IPS DF 19.7 (cell line): ENCODE measurements at places on chromosomes 11 and 22.

DNA sequence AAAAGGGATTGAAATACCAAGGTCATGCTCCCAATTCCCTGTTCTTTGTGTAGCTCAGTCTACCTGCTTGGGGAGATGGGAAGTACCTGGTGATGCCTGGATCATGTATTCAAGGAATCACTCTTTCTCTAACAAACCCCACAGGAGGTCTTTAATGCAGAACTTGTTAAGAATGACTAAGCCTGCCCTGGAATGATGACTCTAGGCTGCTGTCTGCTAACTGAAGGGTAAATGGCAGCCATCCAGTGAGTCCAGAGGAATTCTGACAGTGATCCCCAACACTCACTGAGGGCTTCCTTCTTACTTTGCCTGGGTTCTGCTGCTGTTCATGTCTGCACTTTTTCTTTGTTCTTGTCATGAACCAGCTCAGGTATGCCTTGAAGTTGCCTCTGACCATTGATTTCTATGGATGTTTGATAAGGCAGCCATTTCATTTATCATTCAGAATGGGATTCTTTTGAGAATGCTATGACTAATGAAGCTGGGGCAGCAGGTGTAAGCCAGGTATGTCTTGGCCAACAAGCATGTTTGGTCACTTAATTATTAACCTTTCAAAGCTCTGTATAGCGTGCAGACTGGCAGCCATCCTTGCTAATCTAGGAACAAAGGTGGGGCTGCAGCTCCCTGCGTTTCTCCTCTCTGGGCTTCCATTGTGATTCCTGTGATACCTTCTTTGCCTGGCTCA, 11.4 kb downstream of the PRSS23 start:
- DNase-seq = no peak

DNA sequence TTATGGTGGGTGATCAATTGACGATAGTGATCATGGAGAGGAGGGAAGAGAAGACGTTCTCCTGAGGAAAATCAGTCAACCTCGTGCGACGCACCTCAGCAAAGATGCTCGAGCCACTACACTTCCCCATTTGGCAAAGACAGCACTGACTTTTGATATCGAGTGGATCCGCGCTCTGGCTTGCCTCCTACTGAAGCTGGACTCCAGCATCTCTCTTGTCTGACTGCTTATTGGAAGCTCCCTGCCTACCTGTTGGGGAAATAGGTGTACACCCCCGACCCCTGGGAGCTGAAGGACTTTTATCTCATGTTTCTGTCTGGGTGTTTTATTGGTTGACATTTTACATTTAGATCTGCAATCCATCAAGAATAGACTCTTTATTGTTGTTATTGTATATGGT, 476.8 kb upstream of the B3GAT1 start:
- no peak for DNase-seq

DNA sequence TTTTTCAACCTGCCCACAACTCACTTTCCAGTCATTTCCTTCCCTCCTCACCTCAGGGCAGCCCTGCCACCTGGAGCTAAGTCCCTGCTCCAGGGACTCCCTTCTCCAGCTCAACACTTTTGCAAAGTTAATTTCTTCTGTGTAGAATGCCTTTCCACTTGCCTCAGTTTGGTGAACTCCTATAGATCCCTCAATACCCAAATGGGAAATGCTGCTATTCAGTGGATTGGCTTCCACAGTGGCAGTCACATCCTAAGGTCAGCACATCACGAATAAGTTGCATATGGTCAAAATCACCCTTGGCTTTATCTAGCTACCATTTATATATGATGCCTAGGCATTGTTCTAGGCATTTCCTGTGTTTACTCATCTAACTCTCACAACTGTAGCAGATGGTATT, 23.6 kb downstream of the GDPD5 start:
- no peak for DNase-seq

DNA sequence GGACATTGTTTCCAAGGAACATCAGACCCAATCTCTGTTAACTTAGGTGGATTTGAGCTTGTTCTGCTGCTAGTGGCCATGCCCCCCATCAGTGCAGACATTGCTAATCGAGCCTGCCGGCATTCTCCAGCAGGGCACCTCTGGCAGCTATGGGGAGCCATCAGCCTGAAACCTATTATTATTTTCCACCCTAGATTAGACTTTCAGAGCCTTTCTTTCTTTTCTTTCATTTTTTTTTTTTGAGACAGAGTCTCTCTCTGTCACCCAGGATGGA, 4.9 kb downstream of the CACNA1I start:
- no peak for DNase-seq

GRCh38 chr11:8480858-8481257, 113.2 kb downstream of the STK33 start:
- no peak for DNase-seq

DNA sequence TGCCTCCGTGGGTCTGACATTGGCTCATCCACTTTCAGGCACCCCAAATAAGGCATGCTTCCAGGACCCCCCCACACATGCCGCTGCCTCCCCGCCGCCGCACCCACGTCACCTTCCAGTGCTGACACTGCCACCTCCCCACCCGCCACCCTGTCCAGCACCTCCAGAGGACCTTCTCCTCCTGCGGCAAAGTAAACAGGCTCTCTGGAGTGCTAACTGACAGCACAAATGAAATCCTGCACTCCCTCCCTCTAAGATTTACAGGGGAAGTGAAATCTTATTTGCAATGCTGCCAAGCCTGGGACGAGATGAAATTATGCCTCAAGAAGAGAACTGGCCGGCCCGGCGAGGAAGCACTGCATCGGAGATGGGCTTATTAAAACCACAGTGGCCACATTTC, 35.3 kb downstream of the MACROD1 start:
- no peak for DNase-seq

- no peak for DNase-seq
Measured at GRCh38 chr11:108115500-108116140, 5.7 kb upstream of the ACAT1 start.

GRCh38 chr11:4539603-4540219, 5.3 kb upstream of the OR52M1 start:
- DNase-seq = no peak

- no peak for DNase-seq
Measured at GRCh38 chr11:17401841-17402240, 13.4 kb upstream of the KCNJ11 start.

DNA sequence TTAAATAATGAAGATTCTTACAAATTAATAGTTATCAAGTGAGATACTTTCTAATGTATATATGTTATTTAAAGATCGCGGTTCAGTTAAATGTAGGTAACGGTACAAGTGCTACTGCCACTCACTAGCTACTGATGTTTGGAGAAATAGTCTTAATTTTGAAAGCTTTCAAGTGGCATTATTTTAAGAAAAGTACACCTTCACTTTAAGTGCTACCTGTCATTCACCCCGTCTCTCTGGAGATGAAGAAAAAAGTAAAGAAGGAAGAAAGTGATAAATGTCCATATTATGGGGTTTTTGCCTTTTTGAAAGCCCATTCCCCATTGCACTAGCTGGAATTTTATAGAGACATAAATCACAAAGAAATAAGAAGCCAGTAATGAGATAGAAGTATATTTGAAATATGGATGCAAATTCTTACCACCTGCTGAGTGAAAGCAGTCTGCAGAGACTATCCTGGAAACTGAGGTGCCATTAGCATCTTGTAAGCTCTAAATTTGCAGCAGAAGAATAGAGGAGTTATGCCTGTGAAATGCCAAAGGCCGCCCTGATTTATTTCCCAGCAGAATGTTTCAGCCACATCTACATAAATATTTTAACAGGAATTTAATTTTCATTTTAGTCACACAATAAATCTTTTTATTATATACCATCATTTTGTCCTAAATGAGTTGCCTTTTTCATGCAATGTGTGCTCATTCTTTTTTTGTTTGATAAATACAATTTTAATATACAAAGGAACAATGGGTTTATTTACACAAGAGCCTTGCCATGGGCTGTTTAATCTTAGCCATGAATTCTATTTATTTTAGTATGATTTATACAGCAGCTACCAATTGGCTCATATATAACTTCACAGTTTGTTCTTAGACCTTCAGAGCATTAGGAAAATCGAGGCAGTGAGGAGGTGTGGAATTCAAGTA, 489.9 kb upstream of the RAG2 start:
- DNase-seq = no peak

- no peak for DNase-seq
Measured at GRCh38 chr22:28438183-28438768, 241.4 kb downstream of the TTC28 start.

DNA sequence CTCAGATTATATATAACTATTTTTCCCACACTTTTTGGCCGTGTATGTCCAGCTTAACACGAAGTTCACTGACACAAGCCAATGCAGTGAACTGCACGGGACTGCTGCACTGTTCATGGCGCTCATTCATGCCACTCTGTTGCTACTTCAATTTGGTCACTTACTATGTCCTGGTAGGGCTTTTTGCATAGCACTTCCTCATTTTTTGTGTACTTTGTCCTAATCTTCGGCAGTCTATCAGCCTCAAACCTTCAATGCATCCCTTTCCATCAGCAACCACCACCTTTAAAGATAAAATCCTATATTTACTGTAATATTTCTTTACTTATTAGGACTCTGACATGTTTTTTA, 18.7 kb upstream of the ARHGAP32 start:
- no peak for DNase-seq

DNA sequence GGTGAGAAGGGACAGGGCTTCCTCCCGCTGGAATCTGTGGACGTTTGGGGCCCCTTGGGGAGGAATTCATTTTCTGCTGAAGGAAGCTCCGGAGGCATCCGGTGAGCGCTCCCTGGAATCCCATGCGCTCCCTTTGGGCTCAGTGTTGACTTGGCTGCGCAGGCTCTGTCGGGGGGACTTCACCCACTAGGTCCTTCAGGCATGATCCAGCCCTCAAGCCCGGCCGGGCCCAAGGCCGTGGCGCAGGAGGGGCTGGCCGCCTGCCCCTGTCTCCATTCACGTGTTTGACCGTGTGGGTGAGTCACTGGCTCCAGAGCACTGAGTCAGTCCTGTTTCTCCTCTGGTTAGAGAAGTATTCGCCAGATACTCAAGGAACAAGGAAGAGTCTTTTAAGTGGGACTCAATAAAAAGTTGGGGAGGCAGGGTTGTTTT, 1.4 kb downstream of the CTTN start:
- DNase-seq = no peak

GRCh38 chr22:23533771-23534191, 46.3 kb downstream of the IGLL1 start:
- DNase-seq = peak; percentile 83

DNA sequence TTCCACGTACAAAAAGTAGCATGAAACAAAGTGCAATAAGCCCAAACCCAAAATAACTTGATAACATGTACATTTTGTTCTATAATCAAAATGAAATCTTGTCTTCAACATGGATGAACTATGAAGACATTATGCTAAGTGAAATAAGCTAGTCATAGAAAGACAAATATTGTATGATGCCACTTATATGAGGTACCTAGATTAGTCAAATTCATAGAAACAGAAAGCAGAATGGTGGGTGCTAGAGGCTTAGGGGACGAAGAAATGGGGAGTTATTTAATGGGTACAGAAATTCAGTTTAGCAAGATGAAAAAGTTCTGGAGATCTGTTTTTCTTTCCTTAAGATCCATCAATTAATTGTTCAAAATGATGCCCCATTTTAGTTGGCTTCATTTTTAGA, 7.5 kb downstream of the PGM2L1 start:
- DNase-seq = no peak

DNA sequence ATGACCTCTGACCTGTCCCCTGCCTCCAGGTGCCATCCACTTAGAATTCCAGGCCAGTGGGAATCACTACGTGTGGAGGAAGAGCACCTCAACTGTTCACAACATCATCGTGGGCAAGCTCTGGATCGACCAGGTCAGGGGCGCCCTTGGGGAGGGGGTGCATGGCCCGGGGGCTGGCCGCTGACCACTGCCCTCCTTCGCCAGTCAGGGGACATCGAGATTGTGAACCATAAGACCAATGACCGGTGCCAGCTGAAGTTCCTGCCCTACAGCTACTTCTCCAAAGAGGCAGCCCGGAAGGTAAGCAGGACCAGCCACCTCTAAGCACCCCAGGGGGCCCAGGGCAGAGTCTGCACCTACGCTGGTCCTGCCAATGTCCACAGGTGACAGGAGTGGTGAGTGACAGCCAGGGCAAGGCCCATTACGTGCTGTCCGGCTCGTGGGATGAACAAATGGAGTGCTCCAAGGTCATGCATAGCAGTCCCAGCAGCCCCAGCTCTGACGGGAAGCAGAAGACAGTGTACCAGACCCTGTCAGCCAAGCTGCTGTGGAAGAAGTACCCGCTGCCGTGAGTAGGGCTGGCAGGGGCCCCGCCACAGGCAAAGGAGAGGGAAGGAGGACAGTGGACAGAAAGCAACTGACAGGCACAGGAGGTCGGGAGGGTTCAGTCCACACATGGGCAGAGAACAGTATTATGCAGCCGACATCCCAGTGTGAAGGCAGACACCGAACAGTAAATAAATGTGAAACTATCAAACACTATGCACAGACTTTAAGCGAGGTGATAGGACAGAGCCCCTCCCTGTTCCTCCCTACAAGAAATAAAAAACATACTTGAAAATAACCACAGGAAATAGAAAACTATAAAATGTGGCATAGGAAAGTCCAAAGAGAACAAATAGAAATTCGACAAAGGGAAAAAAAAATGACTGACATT, 74.9 kb downstream of the MORC2 start:
- no peak for DNase-seq

DNA sequence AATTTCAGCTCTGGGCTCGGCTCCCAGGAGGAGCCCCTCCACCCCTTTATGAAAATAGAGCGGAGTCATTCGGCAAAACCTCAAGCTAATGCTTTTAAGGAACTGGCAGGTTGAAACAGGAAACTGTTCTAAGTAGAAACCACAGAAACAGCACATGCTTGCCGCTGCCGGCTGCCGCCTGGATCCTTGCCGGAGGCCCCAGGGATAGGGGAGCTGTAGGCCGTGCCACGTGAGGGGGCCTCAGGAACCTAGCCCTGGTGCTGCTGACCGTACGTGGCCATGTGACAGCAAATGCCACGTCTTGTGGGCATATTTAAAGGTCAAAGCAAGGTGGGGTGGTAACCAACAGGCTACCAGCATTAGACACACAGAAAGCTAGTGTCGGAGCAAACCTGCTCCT, 77.9 kb upstream of the TIMP3 start:
- no peak for DNase-seq

- no peak for DNase-seq
Measured at GRCh38 chr22:24427500-24428164, at the start of gene ADORA2A. ADORA2A (plus strand) TSS chr22:24427599; CDS start chr22:24433405, 5,806 bp downstream.

- no peak for DNase-seq
Measured at GRCh38 chr11:71076525-71077304, 175.7 kb downstream of the SHANK2 start.

DNA sequence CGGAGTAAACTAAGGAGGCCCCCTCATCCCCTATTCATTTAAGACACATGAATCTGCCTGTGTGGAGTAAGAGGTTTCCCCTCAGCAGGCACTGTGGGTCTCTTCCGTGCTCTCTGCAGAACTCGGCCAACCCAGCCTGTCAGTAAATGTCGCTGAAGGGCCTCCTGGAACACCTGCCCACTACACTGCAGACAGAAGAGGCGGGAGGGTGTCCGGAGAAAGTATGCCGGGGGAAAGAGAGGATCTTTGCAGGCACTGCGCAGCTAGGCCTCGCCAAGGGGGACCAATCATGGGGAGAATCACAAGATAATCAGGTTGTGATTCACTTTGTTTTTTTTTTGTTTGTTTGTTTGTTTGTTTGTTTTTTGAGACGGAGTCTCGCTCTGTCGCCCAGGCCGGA, 110.8 kb downstream of the MORC2 start:
- DNase-seq = no peak

- no peak for DNase-seq
Measured at GRCh38 chr11:2570841-2571597, 126.2 kb downstream of the KCNQ1 start.
